ENCODE measurements at places on chromosomes 1 and 21. TPM values are rescaled to one million over a fixed set of nuclear protein-coding genes. Genes with fewer than 3 reads are reported as not detected.

TMEM54 gene
- total RNA-seq = 39.4 TPM

AMPD1 gene
- total RNA-seq = not detected

TRIM58 gene
- not detected for total RNA-seq

RNF207 gene
- total RNA-seq = 14.4 TPM

DDR2 gene
- total RNA-seq = 0.38 TPM

C1orf232 gene
- not detected for total RNA-seq

RPTN gene
- total RNA-seq = not detected

FCER1G gene
- total RNA-seq = not detected

TM2D1 gene
- 19.0 TPM for total RNA-seq
